T-helper 17 cell (primary cell): ENCODE measurements at places on chromosomes 1 and 21.

DNA sequence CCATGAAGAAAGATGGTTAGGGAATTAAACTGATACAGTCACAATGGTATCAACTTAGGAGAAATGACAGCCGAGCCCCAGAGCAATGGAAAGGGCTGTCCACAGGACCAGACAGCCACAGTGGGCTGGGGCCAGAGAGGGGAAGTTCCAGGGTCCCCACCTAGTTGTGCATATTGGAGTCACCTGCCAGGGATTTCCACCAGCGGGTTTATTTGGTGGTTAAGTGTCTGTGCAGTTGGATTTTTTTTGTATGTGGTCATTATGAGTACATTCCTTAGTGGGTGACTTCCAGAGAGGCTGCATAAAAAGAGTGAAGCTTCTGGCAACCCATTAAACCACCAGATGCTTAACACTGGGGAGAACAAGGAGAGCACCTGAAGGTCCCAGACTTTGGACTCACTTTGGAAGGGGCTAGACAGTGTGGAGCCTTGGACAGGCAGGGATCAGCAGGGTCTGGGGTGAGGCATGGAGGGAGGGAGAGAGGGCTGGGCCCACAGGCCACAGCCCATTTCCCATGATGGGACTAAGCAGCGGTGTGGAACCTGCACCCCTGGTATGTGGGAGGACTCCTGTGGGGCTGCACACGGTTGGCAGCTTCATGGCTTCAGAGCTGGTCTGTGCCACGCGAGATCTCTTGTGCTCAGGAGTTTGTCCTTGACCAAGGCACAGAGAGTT is 7.8 kb upstream of the PTTG1IP start:
- DNase-seq, result no peak

DNA sequence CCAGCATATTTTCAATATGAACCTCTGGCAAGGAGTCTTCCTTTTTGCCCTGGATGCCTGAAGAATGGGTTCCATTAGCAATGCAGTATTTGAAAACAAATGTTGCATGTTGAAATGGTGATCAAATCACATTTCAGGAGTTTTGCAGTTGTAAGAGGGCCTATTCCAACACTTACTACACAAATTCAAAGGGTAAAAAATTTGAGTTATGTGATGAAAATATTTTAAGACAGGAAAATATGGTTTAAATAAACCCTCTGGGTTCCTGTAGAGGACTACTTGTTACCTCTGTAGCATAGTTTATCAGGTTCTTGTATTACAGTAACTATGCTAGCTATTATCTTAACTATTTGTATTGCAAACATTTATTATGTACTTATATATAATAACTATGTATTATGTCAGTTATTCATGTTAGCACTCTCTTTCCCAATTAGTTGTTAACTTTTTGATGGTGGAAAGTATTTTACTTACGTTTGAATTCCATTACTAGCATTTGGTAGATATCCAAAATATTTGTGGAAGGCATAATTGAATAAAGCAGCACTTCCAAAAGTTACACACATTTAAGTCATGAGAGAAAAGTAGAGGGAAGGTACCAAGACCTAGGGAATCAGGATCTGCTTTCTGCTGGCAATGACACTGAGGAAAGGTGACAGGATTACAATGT is 312.9 kb downstream of the GRIK1 start:
- no peak for DNase-seq

GRCh38 chr1:171869097-171869496 is 27.8 kb downstream of the DNM3 start:
- DNase-seq, result no peak

- no peak for DNase-seq
Observed at GRCh38 chr1:220885971-220886370, 6.7 kb downstream of the HLX start.

- no peak for DNase-seq
Observed at GRCh38 chr21:16773206-16773605, 739.6 kb upstream of the CXADR start.
